A549 treated with dexamethasone at 1 μM for 4 hours (cell line): ENCODE measurements at places on chromosomes 3 and 15. TPM values are rescaled to one million over a fixed set of nuclear protein-coding genes. Genes with fewer than 3 reads are reported as not detected.

CADPS gene
- not detected in 5 replicates for total RNA-seq

MYZAP gene
- total RNA-seq, result 0.94 to 1.5 TPM (median 1.3 TPM) in 5 replicates

PARL gene
- total RNA-seq, result 63.1 to 70.8 TPM (median 67.5 TPM) in 5 replicates

C3orf22 gene
- not detected in 5 replicates for total RNA-seq

LAMB2 gene
- total RNA-seq, result 72.0 to 116 TPM (median 99.6 TPM) in 5 replicates

P2RY14 gene
- total RNA-seq, result not detected in 5 replicates

GOLGA8S gene
- 0.09 to 0.18 TPM (median 0.11 TPM) in 5 replicates for total RNA-seq

COL6A5 gene
- not detected in 5 replicates for total RNA-seq

HTR3C gene
- not detected in 5 replicates for total RNA-seq

MED12L gene
- total RNA-seq, result 0.23 to 0.90 TPM (median 0.41 TPM) in 5 replicates

TMEM158 gene
- total RNA-seq, result 7.2 to 9.7 TPM (median 8.6 TPM) in 5 replicates

PSMD2 gene
- 257 to 391 TPM (median 283 TPM) in 5 replicates for total RNA-seq

KBTBD12 gene
- total RNA-seq, result not detected in 5 replicates

PDIA5 gene
- 29.1 to 34.4 TPM (median 30.9 TPM) in 5 replicates for total RNA-seq

SLC22A13 gene
- total RNA-seq, result 0.07 to 0.09 TPM (median 0.08 TPM) in 4 of 5 replicates, not detected in the other

ANKRD34C gene
- total RNA-seq, result not detected in 5 replicates

IL5RA gene
- not detected in 5 replicates for total RNA-seq

ZNF501 gene
- total RNA-seq, result 0.02 TPM in 1 of 5 replicates, not detected in the others

ALDH1A3 gene
- 16.7 to 26.3 TPM (median 22.4 TPM) in 5 replicates for total RNA-seq

WDR5B gene
- 2.4 to 3.6 TPM (median 3.1 TPM) in 5 replicates for total RNA-seq

RAB6B gene
- 1.9 to 3.0 TPM (median 2.5 TPM) in 5 replicates for total RNA-seq

TMEM266 gene
- total RNA-seq, result 0.13 to 0.29 TPM (median 0.22 TPM) in 5 replicates

GHSR gene
- total RNA-seq, result not detected in 5 replicates

DAPK2 gene
- 2.2 to 4.7 TPM (median 3.9 TPM) in 5 replicates for total RNA-seq

LRRC15 gene
- 0.12 to 0.25 TPM (median 0.14 TPM) in 5 replicates for total RNA-seq

OR5K2 gene
- not detected in 5 replicates for total RNA-seq

PLA2G4D gene
- not detected in 5 replicates for total RNA-seq

TRPM1 gene
- total RNA-seq, result not detected in 5 replicates

SIAH2 gene
- 14.1 to 20.2 TPM (median 18.9 TPM) in 5 replicates for total RNA-seq

TGM5 gene
- total RNA-seq, result not detected in 5 replicates
